Cardiac septum (tissue), 1 donor: ENCODE measurements at places on chromosomes 3 and 15. TPM values are rescaled to one million over a fixed set of nuclear protein-coding genes. Genes with fewer than 3 reads are reported as not detected.

The FGD5 gene
- total RNA-seq: 15.6 TPM

The DPPA4 gene
- not detected for total RNA-seq

The DNAH12 gene
- total RNA-seq: 0.22 TPM

The HRG gene
- not detected for total RNA-seq

The NOX5 gene
- total RNA-seq: not detected

The RETNLB gene
- total RNA-seq: not detected

DNA sequence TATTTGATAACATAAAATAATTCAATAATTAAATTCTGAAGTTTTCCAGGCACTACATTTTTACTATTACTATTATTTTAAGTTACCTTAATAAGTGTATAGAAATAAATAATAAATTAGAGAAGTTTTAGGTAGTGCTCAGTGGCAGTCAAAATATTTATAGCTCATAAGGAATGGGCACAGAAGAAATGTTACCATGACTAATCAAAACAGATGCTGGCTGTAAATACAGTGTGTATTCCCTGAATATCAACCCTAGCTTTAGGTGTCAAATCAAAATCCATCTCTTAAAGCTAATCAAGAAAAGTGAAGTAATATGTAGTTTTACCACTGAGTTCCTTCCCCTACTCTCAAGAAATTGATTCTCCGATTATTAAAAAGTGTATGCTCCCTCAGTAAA is 35.5 kb downstream of the ZBTB20 start:
- no peak for DNase-seq

DNA sequence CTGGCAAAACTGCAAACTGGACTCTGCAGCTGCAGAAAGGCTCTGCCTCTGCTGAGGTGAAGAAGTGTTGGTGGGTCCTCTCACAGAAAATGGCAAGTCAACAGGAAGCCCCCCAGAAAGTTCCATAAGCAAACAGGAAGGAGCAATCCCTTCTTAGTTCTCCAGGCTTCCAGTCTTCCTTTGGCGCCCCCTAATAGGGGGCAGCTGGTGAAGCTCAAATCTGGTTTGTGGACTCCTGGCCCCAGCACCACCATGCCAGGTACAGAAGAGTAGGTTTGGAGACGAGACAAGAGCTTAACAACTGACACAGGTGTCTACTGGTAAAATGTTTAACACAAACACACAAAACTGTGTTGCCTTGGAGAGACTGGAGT is 35.5 kb downstream of the LEO1 start:
- no peak for DNase-seq

GRCh38 chr15:91374336-91374735 is 274.3 kb downstream of the SV2B start:
- DNase-seq: no peak

DNA sequence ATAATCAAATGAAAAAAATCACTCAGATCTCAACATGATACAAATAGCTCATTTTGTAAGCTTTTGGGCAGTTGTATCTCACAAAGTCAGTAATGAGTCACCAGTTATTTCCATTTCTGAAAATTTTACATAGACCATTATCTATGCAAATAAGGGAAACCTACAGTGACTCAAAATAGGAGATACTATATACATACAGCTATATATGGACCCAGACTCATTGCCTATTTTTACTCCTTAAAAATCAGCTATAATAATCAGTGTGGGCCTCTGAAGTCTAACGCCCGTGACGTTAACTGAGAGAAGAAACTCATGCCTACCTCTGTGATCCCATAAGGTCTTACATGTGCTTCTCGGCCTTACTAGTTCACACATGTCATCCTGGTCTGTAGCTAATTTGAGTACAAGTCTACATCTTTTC is 31.6 kb downstream of the LRIG1 start:
- DNase-seq: no peak

GRCh38 chr3:173660645-173661299 is 263.2 kb downstream of the NLGN1 start:
- DNase-seq: no peak

DNA sequence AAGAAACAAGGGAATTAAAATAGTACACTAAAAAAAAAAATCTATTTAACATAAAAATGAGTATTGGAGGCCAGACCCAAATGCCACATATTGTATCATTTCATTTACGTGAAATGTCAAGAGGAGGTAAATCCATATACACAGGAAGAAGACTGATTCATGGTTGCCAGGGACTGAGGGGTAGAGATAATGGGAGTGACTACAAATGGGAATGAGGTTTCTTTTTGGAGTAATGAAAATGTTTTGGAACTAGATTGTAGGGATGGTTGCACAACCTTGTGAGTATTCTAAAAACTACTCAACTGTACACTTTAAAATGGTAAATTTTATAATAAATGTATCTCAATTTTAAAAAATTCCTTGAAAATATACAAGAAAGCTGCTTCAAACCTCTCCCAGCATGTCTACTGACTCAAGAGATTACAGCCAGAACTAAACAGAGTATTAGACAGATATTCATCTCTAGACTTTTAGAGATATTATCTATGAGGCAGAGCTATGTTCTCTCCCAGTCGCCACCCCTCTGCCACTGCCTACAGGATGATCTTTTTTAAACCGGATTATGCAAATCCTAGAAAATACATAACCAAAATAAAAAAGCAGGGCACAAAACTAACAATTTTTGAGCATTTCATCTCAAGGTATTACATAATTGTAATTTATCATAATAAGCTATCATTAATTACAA is 6.2 kb downstream of the HLTF start:
- no peak for DNase-seq

DNA sequence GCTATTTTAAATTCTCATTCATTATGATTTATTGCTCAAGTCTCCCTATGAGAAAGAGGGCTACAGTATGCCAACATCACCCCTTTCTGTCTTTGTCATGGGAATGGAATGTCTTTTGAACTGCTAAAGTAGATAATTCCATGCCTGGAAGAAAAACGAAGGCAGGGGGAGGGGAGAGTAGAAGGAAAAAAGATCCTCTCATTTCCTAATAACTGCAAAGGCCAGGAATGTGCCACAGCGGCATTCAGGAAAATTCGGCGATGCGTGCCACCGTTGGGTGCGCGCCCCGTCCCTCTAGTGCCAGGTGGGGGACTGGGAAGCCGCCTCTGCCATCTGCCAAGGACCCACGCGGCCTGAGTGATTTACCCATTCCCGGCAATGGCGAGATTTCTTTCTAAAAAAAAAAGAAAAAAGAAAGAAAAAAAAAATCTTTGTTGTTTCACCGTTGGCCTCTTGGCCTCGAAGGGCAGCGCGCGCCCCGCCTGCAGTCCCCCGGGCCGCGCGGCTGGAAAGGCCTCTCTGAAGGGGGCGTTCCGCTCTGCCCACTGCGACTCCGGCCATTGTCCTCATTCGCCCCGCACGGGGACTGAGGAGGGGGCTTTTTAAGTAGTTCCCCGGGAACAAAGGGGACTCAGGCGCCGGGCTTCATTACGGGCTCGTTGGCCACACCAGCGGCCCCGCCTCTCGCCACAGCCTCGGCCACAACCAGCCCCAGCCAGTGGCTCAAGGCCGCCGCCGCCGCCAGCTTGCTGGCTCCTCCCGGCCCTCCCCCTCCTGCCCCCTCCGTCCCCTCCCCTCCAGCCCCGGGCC is 54.5 kb downstream of the CPN2 start:
- DNase-seq: peak; percentile 74

DNA sequence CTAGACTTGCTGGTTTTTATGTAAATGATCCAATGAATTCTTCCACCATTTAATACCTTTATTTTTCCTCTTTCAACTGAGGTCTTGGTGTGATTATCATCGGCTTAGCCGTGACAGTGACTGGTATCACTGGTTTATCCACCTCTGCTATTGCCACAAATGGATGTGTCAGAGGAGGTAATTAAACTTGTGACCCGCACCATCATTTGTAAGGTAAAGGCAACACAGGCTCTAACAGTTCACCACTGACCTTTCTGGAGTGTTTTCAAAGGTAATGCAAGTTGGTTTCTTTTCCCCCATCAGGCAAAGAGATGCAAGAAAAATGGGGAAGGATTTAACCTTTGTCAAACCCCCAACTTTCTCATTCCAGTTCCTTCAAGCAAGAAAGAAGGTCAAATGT is 19.7 kb downstream of the SLC12A1 start:
- DNase-seq: no peak

- no peak for DNase-seq
These were observed 61.3 kb downstream of the KBTBD8 start for GRCh38 chr3:67059443-67059842.

- no peak for DNase-seq
These were observed 2.7 kb downstream of the CHRNA3 start for GRCh38 chr15:78618064-78618463.

- no peak for DNase-seq
These were observed 18.0 kb downstream of the SPICE1 start for GRCh38 chr3:113496924-113497323.

DNA sequence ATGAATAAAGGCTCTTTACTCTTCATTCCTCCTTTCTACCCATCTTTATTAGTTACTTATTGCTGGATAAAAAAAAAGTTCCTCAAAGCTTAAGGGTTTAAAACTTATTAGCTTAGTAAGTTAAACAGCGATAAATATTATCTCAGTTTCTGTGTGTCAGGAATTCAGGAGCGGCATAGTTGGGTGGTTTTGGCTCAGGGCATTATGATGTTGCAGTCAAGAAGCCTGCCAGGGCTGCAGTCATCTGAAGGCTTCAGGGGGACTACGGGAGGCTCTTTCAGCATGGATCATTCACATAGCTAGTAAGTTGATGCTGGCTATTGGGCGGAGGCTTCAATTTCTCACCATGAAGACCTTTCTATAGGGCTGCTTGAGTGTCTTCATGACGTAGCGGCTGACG is 1.9 kb upstream of the DLG1 start:
- no peak for DNase-seq

DNA sequence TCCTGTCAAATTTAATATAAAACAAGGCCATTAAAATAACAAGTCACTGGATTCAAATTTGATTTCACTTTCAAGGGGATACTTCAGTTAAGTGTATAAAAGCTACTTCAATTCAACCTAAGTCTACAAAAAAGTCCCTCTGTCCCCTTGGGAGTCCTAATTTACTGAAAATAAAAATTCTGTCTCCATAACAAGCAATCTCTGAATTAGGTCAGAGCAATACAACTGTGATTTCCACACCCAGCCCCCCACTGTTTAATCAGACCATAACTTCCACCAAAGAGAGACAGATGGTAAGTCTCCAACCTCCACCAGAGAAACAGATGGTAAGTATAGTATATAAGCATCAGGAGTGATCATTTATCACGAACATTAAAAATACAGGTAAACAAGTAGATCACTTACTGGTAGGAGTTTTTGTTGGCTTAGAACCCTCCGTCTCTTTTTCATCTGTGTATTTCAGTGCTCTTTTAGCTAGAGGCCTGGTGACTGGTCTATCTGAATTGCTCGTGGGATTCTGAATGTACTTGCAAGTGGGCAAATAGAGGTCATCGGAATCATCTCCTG is 12.1 kb downstream of the SGO1 start:
- no peak for DNase-seq

- DNase-seq: no peak
These were observed 42.8 kb downstream of the ILDR1 start for GRCh38 chr3:121979246-121979645.

DNA sequence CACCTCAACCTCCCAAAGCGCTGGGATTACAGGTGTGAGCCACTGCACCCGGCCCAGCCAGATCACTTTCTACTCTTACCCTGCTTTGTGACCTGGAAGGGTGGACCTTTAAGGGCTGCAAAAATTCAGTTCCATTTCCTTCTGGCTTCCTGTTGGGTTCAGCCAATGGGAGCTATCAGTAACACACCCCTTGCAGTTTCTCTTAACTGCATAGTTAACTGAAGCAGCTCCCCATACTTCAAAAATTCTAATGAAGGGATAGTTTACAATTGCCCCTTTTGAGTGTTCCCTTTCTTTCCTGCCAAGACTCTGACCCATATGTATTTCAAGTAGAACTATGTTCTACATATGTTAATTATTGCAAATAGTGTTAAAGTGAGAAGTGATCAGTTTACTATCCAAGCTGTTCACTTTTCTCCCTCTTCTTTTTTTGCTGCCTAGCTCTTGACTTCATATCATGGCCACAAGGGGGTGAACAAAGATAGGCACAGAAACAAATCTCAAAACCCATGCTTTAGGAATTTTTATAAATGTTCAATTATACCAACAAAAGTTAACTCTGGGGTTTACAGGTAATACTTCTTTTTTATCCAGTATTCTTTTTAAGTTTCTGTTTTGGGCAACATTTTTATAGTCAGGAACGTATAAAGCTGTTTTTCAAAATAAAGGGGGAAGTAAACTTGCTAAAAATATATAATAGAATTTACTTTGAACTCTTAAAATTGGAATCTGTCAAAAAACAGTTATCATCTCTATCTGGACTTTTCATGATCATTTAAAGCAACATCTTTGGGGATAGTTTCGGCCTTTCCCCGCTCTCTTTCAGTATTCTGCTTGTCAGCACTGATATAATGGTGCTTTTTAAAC is 8.1 kb downstream of the PGBD4 start:
- DNase-seq: no peak

GRCh38 chr3:41462103-41462691 is 262.9 kb downstream of the CTNNB1 start:
- no peak for DNase-seq

DNA sequence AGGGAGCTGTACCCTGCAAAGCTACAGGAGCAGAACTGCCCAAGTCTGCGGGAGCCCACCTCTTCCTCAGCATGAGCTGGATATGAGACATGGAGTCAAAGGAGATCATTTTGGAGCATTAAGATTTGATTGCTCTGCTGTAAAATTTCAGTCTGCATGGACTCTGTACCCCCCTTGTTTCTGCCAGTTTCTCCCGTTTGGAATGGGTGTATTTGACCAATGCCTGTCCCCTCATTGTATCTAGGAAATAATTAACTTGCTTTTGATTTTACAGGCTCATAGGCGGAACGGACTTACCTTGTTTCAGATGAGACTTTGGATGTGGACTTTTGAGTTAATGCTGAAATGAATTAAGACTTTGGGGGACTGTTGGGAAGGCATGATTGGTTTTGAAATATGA is 18.3 kb downstream of the RNF13 start:
- DNase-seq: no peak

- DNase-seq: no peak
These were observed 96.2 kb downstream of the CBLB start for GRCh38 chr3:105772635-105773034.

GRCh38 chr15:67146234-67146633 is 80.8 kb downstream of the SMAD3 start:
- peak; percentile 73 for DNase-seq

- DNase-seq: no peak
These were observed 117.2 kb upstream of the LRIG1 start for GRCh38 chr3:66618066-66618465.

DNA sequence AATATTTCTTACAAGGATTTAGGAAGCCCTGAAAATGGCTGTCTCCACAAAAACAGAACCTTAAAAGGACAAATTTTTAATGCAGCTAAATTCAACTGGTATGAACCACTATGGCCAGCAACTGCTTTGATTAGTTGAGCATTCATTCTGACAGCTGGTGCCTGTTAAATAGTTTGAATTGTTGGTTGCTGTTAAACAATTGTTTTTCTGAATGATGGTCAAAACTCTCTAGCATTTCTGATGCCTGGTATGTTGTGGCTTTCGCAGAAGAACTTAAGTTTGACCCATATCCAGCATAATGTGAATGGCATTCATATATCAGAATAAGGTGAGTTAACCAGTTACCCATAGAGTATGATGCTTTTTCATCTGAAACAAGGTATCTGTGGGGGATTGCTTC is 138.4 kb downstream of the MEIS2 start:
- no peak for DNase-seq
